HTR-8/SVneo (cell line): ENCODE measurements at places on chromosomes 2 and 18.
A peak's percentile ranks its signal among the peaks of the same experiment; 100 is the strongest.

GRCh38 chr18:50073319-50073718 is 121.6 kb downstream of the MYO5B start:
- DNase-seq: no peak

DNA sequence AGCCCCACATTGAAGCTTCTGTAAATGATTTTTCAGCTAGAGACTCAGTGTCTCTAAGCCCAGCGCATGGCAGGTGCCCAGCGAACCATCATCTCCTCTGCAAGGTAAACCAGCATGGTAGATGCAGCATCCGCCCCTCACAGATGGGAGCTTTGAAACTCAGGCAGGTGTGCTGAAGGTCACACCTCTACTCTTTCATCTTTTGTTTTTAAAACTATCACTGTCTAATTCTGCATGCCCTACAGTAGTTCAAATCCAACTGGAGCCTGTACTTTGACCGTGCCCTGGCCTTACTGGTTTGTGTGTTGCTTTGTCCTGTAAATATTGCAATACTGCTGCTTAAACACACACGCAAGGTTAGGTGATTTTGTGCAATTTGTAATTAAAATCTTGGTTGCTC is 831.1 kb downstream of the GALR1 start:
- DNase-seq: no peak

DNA sequence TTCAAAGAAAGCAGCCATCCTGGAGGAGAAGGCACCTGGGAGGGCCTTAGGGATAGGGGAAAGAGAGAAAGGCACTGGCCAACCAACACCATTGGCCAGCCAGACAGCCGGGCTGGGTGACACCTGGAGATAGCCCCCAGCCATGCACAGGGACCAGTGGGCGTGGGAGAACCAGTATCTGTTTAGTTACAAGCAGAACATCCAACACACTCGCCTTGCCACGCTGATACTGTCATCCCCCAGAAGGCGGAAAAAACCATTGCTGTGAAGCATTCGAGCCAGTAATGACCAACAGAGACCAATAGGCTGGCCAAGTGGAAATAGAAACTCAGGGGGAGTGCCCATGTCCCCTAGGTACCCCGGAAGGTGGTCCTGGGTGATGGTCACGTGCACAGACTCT is 15.5 kb downstream of the ASPRV1 start:
- no peak for DNase-seq

DNA sequence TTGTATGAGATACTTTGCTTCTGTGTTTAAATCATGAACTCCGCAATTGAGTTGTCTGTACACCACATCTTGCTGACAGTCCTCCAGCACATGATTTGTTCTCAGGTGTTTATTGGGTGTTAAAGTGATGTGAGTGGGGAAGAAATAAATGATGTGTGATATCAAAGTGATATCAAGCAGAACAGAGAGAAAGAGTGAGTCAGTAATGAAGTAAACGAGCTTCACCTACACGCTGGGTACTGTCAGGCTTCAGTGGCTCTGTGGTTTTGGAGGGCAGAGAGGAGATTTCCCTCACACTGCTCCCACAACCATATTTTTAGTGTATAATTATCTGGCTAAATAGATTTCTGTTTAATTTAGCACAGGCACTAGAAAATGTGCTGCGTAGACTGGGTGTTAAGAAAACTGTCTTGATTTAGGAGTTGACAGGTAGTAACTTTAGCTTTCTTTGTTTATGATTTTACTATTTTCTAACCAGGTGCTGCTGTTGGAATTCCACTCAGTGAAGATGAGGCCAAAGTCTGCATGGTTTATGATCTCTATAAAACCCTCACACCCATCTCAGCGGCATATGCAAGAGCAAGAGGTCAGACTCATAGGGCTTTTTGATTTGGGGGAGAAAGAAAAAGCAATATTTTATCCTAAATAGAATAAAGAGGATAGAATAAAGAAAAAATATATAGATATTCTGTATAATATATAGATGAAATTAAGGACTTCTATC is 21.2 kb downstream of the ATIC start:
- no peak for DNase-seq

GRCh38 chr2:4914036-4914435 is 778.1 kb upstream of the SOX11 start:
- DNase-seq: no peak

GRCh38 chr2:8675543-8675942 is 6.3 kb upstream of the ID2 start:
- DNase-seq: no peak

- no peak for DNase-seq
Observed at GRCh38 chr2:34949316-34949715, 1350.2 kb upstream of the FAM98A start.

- peak; percentile 44 for DNase-seq
Observed at GRCh38 chr2:48946449-48947048, 191.0 kb upstream of the LHCGR start.

GRCh38 chr2:45320956-45321355 is 290.1 kb downstream of the SRBD1 start:
- no peak for DNase-seq

DNA sequence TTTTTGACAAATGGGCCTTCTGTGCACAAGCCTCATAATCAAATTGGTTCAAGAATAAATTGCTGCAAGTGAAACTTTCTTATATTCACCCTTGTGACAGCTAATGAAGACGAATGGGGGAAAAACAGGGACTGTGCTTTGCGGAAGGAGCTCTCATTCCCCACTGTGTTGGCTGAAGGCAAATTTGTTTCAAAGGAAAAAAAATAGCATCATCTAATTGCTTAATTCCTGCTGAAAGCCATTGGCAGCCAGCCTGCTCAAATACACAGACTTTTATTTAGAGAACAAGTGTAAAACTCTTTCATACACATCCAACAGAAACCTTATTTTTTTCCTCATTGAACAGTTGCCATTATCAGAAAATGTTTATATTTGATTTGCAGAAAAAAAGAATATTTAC is 172.3 kb downstream of the ARL6IP6 start:
- DNase-seq: no peak

GRCh38 chr18:7637269-7637668 is 70.2 kb downstream of the PTPRM start:
- no peak for DNase-seq

DNA sequence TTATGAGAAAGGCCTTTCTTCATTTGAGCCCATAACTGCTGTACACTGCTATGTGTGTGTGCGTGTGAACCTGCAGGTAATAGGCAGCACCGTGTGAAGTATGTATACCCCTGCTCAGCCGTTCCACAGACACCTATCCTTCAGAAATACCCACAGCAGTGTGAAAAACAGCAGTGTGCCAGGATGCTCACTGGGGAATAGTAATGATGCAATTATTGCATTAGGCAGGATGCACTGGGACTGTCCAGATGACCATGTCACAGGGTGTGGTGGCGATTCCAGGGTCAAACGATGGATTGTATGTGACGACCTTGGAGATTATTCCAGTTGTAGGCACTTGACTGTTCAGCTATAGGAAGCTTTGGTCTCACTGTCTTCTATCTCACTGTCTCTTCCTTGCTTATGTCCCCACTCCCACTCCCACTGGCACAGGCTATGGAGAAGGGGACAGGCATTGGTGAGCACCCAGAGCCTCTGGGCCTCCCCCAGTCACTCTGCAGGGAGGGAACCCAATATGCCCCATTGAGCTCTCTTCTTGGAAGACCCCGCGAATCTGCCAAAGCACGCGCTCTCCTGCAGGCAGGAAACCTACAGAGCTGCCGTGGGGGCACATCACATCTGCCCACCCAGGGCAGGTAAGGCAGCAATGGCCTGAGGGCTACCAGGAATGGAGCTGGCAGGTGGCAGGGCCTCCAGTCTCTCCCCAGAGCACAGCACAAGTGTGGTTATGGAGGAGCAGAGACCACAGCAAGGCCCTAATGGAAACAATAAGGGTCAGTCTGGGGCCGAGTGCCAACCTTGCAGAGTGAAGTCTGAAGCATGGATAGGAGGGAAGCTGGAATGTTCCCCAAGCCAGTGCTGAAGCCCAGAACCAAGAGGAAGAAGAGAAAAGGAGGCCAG is 518.9 kb upstream of the RAB6C start:
- no peak for DNase-seq

- no peak for DNase-seq
Observed at GRCh38 chr2:22887845-22888244, 497.1 kb upstream of the KLHL29 start.

GRCh38 chr2:28430788-28431418 is 38.2 kb downstream of the FOSL2 start:
- DNase-seq: no peak

- DNase-seq: no peak
Observed at GRCh38 chr18:55515941-55516710, 71.9 kb downstream of the TCF4 start.

- no peak for DNase-seq
Observed at GRCh38 chr2:157093666-157094065, 163.8 kb upstream of the GALNT5 start.

GRCh38 chr2:10521356-10522169 is 73.4 kb upstream of the ODC1 start:
- DNase-seq: no peak

DNA sequence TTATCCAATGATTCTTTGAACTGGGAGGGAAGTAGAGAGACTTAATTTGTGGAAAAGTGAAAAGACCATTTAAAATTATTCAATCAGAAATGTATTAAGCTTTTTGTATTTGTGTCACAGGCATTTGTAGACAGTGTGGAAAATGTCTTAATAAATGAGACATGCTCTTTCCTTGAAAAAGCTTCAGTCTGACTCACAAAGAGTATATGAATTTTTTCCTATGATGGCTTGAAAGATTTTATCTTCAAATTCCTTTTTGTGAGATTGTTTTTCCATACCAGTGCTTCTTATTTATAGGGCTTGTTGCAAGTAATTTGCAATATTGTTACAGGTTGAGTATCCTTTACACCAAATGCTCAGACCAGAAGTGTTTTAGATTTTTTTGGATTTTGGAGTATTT is 39.5 kb downstream of the STON1 start:
- DNase-seq: no peak

DNA sequence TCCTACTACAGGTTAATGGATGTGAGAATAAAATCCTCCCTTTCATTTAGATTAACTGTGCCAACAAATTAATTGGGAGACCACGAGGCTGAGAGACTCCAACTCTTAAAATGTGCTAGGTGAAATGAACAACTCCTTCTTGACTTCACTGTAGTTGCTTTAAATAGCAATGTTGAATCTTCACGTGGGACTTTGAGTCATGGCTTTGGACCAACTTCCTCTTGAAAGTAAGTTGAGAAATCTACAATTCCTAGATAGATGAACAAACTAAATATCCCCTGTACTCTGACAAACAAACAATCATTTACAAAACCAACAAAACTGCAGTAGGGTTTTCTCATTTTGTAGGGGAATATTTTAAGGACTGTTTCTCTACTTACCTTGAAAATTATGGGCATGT is 291.9 kb upstream of the SPRED2 start:
- DNase-seq: no peak
